ENCODE measurements at places on chromosomes 16 and 17. TPM values are rescaled to one million over a fixed set of nuclear protein-coding genes. Genes with fewer than 3 reads are reported as not detected.

NAGS gene
- polyA plus RNA-seq, result 0.19 TPM

ABCA8 gene
- 51.5 TPM for polyA plus RNA-seq

TVP23B gene
- 19.0 TPM for polyA plus RNA-seq

MCRIP1 gene
- polyA plus RNA-seq, result 135 TPM

YBX2 gene
- polyA plus RNA-seq, result 3.6 TPM

SLC5A10 gene
- polyA plus RNA-seq, result 0.12 TPM

BAHCC1 gene
- 17.9 TPM for polyA plus RNA-seq

ZCCHC14 gene
- polyA plus RNA-seq, result 23.1 TPM

CHST6 gene
- polyA plus RNA-seq, result 0.77 TPM

DHRS7C gene
- polyA plus RNA-seq, result 118 TPM

SMIM36 gene
- polyA plus RNA-seq, result 0.09 TPM

KIF19 gene
- 2.0 TPM for polyA plus RNA-seq

HSPB9 gene
- 0.34 TPM for polyA plus RNA-seq

C17orf67 gene
- 2.3 TPM for polyA plus RNA-seq

DVL2 gene
- 40.6 TPM for polyA plus RNA-seq

AOC3 gene
- 27.0 TPM for polyA plus RNA-seq

KRT222 gene
- polyA plus RNA-seq, result 0.08 TPM

CDH5 gene
- 95.8 TPM for polyA plus RNA-seq

SP6 gene
- polyA plus RNA-seq, result 0.93 TPM

HOXB2 gene
- 11.3 TPM for polyA plus RNA-seq

VASN gene
- polyA plus RNA-seq, result 12.6 TPM

MPP2 gene
- 2.2 TPM for polyA plus RNA-seq

GRIN2A gene
- 0.25 TPM for polyA plus RNA-seq
